ENCODE measurements at places on chromosomes 2 and 18.
A peak's percentile ranks its signal among the peaks of the same experiment; 100 is the strongest.

DNA sequence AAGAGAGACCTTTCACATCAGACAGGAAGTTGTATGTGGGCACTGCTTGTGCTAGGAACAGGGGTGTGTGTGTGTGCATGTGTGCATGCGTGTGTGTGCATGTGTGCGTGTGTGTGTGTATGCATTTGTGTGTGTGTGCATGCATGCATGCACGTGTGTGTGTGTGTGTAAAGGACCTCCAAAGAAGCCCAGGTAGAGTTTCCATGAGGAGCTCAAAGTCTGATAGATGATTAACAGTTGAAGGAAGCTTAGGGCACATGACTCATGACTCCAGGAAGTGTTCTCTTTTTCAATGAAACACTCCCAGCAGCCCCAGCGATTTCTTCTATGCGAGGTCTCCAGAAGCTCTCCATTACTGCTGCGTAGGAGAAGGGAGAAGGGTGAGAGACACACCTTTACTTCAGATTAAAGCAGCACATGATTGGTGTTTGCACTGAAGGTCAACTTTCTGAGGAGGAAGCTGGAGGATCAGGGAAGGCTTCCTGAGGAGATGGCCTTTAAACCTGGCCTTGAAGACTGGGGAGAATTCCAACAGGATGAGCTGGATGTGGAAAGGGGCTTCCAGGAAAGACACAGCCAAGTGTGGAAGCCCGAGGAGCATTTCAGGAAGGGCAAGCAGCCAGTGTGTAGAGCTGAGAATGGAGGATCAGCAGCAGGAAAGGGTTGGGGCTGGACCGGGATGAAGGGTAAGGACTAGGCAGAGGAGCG is 77.7 kb downstream of the SMAD4 start:
- no peak for DNase-seq

DNA sequence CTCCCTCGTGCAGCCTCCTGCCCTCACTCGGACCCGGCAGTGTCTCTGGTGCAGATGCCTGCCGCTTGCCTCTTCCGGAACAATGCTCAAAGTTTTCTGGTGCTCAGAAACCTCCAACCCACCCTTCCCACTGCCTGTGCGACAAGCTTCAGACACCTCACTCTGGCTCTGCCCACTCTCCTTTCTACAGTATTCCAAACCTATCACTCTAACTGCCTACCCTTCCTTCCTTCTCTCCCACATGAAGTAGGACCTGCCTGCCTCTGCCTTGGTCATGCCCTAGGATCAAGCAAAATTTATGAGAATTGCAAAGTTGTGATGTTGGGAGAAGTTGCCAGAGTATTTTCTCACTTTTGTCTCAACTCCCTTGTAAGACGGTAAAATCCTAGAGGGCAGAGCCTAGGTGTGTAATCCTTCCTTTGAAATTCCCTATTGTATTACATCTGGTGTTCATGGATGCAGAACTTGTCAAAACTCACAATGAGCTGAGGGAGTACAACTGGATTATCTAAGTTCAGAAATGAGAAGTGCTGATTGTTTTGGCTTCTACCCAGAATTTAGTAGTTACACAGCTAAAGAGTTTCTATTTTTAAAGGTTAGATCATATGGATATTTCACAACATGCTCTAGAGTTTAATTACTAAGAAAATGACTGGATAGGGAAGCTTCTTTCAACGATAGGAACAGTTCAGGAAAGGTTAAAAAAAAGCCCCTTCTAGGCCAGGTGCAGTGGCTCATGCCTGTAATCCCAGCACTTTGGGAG is 7.2 kb downstream of the NPC1 start:
- no peak for DNase-seq

- no peak for DNase-seq
Observed at GRCh38 chr2:84065857-84066256, 393.2 kb downstream of the SUCLG1 start.

DNA sequence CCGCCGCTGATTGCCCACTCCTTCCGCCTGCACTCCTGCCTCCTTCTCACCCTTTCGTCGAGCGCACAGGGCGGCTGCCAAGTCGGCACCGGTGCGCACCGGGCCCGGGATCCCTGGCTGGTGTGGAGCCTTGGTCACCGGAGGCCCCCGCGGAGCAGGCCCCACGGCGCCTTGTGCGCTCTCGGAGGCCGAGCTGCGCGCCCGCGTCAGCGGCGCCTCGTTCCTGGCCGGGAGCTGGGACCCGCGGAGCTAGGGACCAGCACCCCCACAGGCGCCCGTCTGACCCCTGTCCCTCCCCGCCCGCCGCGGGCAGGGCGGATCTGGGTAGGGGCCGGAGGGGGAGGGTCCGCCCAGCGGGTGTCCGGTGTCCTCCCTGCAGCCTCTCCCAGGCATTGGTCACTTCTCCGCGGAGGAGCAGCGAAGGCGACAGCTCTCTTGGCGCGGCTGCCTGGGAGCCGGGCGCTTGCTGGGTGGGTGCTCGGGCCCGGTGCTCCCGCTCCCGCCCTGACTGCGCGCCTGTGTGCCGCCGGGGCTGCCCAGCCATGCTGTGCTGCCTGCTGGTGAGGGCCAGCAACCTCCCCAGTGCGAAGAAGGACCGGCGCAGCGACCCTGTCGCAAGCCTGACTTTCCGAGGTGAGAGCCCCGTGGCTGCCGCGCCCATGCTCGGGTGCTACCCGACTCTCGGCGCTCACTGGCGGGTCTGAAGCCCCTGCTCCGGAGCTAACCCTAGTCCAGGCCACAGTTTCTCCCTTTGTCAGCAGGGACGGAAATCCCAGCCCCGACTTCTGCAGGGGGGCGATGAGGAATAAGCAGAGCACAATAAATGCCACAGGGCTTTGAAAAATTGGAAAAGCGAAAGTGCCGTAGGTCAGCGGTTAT is 13.2 kb downstream of the DYSF start:
- DNase-seq: no peak

DNA sequence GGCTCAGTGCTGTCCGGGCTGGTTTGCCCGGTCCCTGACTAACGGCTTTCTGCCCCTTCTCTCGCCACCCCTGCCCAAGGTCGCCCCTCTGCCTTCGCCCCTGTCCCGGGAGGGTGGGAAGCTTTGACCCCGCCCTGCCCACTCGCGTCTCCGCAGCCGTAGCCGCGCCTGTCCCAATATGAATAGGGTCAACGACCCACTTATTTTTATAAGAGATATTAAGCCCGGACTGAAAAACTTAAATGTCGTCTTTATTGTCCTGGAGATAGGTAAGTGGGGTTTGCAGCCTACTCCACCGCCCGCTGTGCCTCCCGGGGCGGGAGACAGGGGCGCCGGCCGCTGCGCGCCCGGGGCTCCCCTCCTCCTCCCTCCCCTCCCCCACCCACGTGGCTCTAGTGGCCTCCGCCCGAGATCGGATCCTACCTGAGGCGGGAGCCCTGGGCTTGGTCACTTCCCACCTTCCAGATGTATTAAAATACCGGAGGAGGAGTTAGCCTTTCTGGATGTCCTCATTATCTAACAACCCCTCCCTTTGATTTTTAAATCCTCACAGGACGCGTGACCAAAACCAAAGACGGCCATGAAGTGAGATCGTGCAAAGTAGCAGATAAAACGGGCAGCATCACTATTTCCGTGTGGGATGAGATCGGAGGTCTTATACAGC is 633 bp downstream of the NABP1 start:
- no peak for DNase-seq

- DNase-seq: no peak
Observed at GRCh38 chr2:27622921-27623384, 5.9 kb downstream of the CCDC121 start.

GRCh38 chr2:177239932-177240630 is 24.4 kb downstream of the NFE2L2 start:
- DNase-seq: peak; percentile 74

- DNase-seq: no peak
Observed at GRCh38 chr2:225797394-225797793, 397.9 kb downstream of the NYAP2 start.

- no peak for DNase-seq
Observed at GRCh38 chr2:23697256-23698075, 229.5 kb downstream of the ATAD2B start.

GRCh38 chr2:80437959-80438358 is 133.4 kb upstream of the LRRTM1 start:
- DNase-seq: no peak

DNA sequence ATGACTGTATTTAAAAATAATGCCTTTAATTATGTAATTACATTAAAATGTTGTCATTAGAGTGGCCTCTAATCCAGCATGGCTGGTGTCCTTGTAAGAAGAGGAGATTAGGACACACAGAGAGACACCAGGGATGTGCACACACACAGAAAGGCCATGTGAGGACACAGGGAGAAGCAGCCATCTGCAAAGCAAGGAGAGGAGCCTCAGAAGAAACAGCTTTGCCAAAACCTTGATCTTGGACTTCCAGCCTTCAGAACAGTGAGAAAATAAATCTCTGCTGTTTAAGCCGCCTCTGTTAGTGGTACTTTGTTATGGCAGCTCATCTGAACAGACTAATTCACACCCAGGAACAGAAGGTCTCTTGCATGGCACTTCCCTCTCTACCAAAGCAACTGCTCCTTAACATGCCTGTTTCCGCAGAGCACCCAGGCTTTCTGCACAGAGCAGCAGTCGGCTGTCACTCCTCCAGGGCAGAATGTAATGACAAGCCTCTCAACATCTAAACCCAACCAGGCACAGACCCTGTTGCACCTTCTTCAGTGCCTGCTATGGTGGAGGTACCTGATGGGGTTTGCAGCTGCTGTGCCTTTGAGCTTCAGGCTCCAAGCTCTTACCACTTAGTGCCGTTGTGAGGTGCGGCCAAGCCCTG is 377.7 kb downstream of the TDRD15 start:
- DNase-seq: no peak

GRCh38 chr18:44744161-44745121 is 63.8 kb downstream of the SETBP1 start:
- DNase-seq: peak; percentile 63

DNA sequence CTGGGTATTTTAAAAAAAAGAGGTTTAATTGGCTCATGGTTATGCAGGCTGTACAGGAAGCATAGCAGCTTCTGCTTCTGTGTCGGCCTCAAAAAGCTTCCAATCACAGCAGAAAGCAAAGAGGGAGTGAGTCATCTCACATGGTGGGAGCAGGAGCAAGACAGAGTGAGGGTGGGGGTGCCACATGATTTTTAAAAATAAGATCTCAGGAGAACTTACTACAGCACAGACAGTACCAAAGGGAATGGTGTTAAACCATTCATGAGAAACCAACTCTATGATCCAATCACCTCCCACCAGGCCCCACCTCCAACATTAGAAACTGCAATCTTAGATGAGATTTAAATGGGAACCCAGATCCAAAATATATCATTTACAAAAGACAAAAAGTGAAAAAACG is 14.6 kb downstream of the ZNF519 start:
- no peak for DNase-seq

DNA sequence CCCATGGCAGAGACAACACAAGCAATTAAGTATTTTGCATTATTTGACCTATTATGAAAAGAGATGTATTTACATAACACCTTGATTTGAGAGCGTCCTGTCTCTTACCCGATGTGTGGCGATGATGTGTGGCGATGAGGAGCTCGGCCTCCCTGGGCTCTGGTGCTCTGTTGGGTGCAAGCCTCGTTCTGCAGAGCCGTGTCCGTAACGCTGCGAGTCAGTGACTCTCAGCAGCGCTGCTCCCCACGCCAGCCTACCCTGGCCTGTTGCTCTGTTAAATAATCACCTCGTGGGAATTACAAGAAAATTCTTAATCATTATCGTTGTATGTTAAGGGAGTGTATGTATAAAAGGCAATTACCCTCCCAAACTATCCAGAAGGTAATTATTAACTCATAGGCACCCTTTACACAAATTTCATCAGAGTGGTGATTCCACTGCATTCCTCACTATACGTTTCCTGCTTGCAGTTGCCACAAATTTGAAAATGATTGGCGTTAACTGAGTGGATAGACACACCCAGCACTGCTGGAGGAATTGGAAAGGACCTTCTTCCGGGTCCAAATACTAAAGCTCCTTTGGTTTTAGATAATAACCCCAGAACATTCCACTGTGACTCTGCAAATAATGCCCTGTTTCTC is 52.0 kb upstream of the NFATC1 start:
- DNase-seq: no peak

- no peak for DNase-seq
Observed at GRCh38 chr2:60149176-60149575, 404.3 kb downstream of the BCL11A start.

- DNase-seq: no peak
Observed at GRCh38 chr2:206240327-206240726, 34.1 kb upstream of the ZDBF2 start.

- DNase-seq: no peak
Observed at GRCh38 chr2:191638079-191638801, 39.7 kb upstream of the NABP1 start.

GRCh38 chr2:212709280-212709679 is 170.7 kb upstream of the ERBB4 start:
- no peak for DNase-seq

GRCh38 chr18:63488160-63488559 is 11.4 kb downstream of the SERPINB5 start:
- DNase-seq: no peak

DNA sequence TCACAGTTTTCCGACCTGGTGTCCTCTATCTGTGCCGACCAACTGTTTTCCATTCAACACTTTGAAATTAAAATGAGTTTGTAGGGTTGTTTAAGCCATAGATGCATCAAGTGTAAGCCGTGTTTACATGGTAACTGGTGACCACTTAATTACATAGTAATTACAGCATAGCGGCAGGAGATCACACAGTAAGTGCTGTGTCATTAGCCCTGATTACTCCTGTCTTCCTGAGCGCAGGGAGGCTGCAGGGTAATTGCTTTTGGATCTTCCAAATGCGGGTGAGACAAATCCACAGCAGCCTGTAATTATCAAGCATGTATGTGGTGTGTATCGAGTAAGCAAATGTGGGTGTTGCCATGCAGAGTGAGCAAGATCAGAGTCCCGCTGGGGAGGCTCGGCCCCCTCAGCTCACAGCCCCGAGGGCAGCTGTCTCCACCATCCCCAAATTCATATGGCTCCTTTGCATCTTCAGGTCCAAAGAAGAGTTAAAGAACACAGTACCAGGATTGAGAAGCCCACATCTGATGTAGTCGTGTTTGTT is 71.5 kb upstream of the HDAC4 start:
- no peak for DNase-seq

- no peak for DNase-seq
Observed at GRCh38 chr2:224268441-224268840, 133.5 kb downstream of the FAM124B start.

DNA sequence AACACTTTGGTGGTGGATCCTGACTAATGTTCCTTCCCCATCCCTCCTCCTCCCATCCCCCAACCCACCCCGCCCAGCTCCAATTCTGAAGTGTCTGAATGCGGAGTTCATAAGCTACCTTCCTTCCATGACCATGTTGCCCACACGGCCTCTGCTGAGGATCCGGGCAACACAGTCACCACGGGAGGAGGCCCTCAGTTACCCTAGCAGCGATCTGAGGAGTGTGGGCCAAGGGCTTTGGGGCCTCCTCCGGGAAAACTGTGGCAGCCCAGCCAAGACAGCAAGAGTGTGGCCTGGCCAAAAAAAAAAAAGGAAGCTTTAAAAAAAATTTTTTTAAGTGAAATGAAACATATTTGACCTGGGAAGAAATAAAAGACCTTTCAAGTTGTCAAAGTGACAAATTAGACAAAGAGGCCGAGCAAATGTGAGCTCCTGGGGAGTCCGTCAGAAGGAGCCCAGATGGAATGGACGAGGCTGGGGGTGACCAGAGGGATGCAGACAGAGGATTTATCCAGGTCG is 169.0 kb upstream of the PKDCC start:
- DNase-seq: no peak

- DNase-seq: no peak
Observed at GRCh38 chr18:321865-322467, 54.1 kb upstream of the THOC1 start.

GRCh38 chr18:76482971-76483691 is 11.9 kb downstream of the ZNF516 start:
- DNase-seq: no peak

All from amygdala (tissue), 56 donors.